ENCODE measurements at places on chromosomes 3 and 15.

- DNase-seq: peak; percentile 4
Observed at GRCh38 chr15:53836618-53837017, 77.2 kb upstream of the WDR72 start.

- DNase-seq: no peak
Observed at GRCh38 chr3:63970631-63971475, 52.4 kb downstream of the PSMD6 start.

DNA sequence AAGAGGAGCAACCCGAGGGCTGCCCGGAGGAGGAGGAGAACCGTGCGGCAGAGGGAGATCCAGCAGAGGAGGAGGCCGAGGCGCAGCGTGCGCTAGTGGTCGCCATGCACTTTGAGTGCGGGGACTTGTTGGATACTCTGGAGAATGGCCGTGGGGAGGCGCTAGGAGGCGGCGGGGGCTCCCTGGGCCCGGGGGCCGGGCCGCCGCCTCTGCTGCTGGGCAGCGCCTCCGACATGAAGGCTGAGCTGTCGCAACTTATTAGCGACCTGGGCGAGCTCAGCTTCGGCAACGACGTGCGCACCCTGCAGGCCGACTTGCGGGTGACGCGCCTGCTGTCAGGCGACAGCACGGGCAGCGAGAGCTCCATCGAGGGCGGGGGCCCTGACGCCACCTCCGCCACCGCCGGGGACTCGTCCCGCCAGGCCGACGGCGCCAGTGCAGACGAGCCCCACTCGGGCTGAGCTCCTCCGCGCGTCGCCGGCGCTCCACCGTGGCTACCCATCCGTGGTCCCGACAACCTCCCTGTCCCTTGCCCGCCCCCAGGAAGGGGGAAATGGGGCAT, 2.0 kb downstream of the FAM43A start:
- DNase-seq: peak; percentile 85

DNA sequence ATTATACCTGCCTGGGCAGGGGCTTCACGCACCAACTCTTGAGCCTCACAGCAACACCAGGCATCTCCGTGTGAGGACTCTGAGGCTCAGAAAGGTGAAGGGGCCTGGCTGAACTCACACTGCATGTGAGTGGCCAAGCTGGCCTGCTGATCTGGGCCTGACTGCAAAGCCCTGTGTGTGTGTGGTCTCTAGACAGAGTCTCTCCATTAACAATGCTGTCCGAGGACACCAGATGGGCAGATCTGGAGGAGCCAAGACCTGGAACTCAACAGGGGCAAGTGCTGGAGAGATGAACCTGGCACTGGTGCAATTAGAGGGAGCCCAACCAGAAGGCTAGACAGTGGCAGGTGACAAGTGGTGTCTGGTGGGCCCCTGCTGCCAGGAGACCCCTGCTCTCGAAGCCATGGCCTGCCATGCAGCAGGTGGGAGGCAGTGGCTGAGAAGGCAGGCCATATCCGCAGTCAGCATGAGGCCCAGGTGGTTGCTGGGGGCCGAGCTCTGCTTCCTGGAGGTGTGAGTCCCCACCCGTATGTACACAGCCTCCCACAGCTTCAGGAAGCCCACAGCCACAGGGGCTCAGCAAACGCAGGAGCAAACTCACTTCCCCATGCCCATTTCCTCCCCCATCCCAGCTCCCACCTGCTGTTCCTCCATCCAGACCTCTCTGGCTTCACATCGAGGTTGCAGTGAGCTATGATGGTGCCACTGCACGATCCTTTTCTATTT, 39.0 kb downstream of the CYP11A1 start:
- DNase-seq: no peak

DNA sequence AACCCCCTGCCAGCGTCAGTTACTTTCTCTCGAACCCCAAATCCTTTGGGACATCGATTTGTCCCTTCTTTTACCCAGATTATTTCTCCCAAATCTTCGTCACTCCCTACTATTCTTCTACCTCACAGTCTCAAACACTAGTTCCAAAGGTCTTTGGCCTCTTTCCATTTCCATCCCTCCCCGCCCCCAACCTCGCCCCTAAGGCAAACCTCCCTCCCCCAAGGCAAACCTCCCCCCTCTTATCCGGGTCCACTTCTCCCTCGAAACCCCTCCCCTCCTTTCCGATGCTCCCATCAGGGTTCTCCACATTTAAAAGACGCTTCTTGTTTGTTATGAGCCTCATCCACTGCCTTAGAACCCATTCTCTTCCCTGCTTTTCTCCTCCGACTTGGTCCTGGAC, 583 bp downstream of the EAF1 start:
- no peak for DNase-seq
